ENCODE measurements at places on chromosomes 1 and 21.

DNA sequence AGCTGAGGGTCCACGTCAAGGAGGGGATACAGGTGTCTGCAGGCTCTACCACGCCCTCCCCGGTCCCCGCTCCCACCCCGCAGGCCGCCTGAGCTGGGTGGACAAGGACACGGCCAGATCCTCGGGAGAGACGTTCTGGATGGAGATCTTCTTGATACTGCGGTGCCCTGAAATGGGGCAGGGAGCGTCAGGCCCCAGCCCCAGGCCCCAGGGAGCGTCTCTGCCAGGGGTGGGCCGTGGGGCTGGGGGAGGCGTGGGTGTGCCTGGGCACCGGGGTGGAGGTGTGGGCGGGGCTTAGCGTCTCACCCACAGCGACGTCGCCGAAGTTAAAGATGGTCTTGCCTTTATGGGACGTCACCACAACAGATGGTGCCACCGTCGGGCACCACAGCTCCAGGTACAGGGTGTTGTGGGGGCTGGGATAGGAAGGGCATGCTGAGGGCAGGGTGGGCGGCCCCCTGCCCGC is 7.3 kb upstream of the TMEM52 start:
- DNase-seq, result no peak

DNA sequence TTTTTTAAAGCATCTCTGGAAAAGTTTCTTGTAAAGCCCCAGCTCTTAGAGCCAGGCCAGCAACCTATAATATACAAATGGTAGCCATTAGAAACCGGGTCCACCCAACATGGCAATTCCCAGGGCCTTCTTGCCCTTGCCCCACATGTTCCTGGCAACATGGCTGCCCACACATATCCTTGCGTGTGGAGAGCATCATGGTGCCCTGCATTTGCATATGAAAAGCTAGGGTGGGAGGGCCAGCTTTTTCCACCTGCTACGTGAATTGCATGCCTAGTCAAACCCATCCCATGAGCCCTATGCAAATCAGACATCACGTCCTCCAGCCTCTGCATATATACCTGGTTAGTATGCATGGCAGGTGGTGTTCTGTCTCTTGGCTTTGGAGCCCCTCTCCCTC is 88.2 kb downstream of the RABGAP1L start:
- no peak for DNase-seq

GRCh38 chr1:27031235-27032118 is 18.8 kb upstream of the TENT5B start:
- peak; percentile 87 for DNase-seq

GRCh38 chr1:12618661-12618964 is 603 bp upstream of the DHRS3 start:
- no peak for DNase-seq

DNA sequence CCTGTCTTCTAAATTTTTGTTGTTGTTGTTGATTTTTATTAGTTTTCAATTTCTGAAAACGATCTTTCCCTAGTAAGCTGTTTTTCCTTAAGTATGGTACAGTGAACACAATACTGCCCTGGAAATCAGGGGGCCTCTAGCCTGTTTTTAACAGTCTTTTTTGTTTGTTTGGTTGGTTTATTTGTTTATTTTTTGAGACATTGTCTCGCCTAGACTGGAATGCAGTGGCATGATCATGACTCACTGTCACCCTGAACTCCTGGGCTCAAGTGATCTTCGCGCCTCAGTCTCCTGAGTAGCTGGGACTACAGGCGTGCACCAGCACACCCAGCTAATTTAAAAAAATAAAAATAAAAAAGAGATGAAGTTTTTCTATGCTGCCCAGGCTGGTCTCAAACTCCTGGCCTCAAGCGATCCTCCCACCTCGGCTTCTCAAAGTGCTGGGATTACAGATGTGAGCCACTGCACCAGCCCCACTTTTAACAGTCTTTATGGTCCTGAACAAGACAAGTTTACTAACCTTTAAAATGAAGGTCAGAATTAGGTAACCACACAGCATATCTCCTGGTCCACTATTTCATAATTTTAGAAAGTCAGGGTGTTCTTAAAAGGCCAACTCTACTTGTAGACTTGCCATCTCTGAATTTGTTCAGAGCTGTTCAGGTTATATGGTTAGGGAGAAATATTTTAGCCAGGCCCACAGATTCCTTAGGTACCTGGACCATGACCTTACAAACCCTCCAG is 35.4 kb downstream of the TBCE start:
- DNase-seq, result no peak

DNA sequence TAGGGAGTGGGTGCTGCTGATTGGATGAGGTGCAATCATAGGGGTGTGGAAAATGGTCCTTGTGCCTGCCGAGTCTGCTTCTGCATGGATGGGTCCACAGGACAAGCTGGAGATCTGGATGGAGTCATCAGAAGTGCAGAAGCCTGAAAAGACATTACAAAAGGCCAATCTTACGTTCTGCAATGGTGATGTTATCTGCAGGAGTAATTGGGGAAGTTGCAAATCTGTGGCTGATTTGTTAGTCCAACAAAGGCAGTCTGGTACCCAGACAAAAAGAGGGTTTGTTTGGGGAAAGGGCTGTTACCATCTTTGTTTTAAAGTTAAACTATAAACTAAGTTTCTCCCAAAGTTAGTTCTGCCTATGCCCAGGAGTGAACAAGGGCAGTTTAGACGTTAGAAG is 166.5 kb downstream of the PGBD5 start:
- DNase-seq, result no peak

- DNase-seq, result peak; percentile 91
These were observed 75.4 kb downstream of the UBE4B start for GRCh38 chr1:10108134-10108663.

DNA sequence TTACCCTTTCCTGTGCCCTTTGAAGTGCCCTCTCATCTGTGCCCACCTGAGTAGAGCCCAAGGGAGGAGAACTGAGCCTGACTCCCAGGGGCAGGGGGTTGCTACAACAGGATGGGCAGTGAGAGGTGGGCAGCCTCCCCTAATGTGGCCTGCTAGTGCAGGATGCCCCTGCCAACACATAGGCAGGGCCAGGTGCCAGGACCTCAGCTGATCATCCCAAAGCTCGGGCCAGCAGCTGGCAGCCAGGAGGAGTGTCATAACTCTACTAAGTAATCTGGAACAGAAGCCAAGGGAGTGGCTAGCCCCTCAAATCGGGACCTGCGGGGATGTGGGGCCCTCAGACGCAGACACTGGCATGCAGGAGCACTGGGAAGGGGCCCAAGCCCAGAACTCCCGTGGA is 208.8 kb upstream of the RAB4A start:
- DNase-seq, result no peak

DNA sequence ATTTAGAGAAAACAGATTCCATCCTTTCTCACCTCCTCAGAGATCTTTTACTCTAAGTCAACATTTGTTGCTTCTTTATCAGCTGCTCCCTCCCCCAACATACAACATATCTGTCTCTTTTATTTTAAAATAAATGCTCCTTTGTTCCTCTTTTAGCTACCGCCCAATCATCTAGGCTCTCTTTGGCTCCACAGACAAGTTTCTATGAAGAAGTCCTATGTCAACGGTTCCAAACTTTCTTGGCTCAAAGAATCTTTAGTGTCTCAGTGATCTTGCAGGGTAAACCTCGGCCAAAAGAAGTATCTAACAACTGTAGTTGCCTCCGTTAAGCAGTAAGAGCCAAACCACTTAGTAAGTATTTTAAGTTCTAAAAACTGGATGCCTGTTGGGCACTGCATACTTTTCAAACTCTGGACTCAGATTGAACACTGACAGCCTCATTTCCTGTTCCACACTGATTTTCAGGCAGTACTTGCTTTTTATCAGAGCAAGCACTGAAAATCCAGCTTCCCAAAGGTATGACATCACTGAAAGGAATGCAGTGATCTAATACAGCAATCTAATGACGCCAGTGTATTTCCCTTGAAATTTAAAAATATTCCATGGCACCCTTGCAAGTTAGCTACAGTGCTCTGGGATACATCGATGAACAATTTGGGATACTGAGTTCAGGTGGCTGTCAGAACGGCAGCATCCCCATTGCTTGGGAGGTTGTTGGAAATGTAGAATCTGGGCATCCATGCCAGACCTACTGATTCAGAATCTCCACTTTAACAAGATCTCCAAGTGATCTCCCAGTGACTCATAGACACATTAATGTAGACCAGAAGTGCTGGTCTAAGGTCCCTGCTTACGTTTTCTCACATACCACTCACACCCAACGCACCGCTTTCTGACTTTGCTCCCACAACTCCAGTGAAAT is 26.8 kb downstream of the EGLN1 start:
- DNase-seq, result peak; percentile 96

GRCh38 chr1:11273595-11274234 is 717 bp downstream of the UBIAD1 start:
- DNase-seq, result no peak

GRCh38 chr1:205588636-205589035 is 43.2 kb downstream of the ELK4 start:
- no peak for DNase-seq

DNA sequence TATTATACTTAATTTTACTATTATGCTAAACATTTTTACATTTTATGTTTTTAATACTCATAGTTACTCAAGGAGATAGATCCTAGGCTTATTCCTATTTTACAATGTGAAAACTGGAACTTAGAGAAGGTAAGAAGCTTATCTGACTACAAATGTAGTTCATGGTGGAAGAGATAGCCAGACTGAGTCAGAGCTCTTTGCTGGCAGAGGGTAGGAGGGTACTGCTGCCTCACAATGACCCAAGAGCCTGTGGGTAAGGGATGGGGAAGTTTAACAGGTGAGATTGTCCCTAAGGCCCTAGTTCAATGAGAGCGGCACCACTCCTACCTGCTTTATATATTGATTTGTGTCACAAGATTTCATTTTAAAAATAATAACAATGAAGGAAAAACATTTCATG is 34.1 kb upstream of the NEK7 start:
- no peak for DNase-seq

DNA sequence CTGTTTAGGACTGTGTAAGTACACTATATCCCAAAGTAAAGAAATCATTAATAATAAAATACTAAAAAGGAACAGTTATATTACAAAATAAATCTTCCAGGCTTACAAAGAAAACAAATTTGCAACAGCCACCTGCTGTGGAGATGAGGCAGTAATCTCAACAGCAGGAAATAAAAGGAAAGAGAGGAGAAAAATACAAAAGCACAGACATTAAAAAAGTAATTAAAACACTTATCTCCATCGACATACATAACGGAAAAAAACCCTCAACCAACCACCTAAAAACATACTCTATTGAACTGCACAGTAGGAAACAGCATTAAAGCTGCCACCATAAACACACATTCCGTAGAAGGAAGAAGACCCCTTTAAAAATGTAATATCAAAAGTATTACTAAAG is 317.6 kb downstream of the DPYD start:
- DNase-seq, result no peak

DNA sequence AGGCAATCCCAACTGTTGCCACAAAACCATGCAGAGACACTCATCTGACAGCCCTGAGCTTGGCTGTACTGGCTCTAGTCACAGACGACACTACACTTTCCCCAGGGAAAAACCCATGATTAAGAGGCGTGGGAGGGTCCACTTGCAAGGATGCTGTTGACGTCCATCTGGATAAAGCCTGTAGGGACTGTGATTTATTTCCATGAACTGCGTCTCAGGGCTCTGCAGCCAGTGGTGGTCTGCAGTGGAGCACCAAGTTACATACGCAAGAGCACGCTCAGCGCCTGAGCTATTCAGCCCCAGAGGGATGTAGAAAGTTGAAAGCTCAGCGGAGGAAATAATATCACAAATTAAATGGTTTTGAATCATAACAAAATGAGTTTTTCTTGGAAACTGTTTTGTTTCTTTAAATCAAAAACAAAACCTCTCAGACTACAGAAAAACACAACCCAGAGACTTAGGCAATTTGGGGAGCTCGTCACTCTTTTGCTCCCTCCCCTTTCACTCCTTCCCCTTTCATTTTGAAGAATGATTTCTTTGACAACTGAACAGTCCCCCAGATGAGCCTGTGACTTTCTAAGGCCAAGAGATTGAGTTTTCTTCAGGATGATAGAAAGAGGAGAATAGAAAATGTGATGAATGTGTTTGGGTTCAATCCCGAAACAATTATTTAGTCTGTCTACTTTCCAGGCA is 71.2 kb downstream of the NGF start:
- no peak for DNase-seq

GRCh38 chr1:82836973-82837680 is 1036.4 kb downstream of the ADGRL2 start:
- DNase-seq, result no peak

GRCh38 chr1:208300084-208300770 is 56.0 kb upstream of the PLXNA2 start:
- no peak for DNase-seq

GRCh38 chr21:28590026-28590425 is 402.7 kb downstream of the LTN1 start:
- no peak for DNase-seq

- no peak for DNase-seq
These were observed 465.3 kb downstream of the RWDD3 start for GRCh38 chr1:95699149-95699953.

DNA sequence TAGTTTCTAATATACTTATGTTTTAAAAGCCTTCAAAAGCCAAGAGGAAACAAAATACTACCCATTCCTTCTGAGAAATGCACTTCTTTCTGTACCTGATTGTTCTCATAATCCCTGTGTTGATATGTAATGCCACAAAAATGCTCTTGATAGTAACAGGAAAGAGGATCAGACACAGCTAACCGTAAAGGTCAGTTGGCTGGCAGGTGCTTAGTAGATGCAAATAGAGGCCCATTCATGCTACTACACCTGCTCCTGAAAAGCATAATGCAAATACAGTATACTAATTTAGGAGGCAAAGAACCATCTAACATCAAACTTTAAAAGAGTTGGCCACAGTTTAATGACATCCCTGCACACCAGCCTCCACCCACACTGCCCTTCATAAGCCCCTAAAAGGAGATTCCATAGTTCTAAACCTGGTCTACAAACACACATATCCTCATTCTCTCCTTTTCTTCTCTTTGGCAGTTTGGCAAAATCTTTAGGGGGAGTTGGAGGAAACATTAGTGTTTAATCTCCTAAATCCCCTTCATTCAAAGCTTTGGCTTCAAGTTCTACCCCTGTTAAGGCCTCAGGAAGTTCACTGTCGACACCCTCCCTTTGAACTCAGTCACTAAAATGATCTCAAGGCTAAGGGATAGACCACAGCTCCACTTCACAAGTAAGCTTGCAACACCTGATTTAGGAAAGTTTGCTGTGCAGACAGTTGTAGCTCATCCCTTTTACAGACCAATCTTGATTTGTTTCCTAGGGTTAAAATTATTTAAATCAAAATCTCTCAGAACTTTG is 2.9 kb upstream of the CD46 start:
- DNase-seq, result peak; percentile 75

DNA sequence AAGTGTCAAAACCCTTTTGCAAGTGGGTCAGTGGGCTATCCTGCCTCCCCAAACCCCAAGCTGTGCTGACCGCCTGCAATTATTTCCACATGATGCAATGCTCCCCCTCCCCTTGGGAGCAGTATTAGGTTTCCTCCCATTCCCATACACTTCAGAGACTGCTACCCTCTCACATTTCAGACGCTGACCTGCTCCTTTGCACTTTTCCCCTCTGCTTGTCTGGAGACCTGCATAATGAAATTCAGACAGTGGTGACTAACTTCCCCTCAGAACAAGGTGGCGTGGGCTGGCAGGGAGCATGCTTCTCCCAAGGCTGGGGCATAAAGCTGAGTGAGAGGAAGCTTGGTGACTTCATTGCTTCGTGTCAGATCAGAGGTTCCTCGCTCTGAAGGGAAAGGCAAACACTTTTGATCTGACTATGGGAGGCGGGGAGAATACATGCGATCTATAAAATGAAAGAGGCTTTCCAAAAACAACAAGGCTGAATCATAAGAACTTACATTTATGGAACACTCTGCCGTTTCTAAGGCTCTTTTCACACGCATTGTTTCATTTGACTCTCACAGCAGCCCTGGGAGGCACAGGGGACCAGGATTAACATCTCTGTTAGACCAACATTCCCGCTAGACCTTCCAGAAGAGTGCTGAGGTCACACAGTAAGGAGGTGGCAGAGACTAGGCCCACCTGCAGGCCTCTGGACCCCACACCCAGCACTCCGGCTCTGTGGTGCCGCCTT is 27.5 kb upstream of the ROR1 start:
- peak; percentile 13 for DNase-seq

Measured in foreskin keratinocyte (primary cell).